Mucosa of descending colon (tissue), 3 donors: ENCODE measurements at places on chromosomes 6 and 20.

- no peak for DNase-seq
Measured at GRCh38 chr6:116726947-116727346, 38.6 kb downstream of the FAM162B start.

DNA sequence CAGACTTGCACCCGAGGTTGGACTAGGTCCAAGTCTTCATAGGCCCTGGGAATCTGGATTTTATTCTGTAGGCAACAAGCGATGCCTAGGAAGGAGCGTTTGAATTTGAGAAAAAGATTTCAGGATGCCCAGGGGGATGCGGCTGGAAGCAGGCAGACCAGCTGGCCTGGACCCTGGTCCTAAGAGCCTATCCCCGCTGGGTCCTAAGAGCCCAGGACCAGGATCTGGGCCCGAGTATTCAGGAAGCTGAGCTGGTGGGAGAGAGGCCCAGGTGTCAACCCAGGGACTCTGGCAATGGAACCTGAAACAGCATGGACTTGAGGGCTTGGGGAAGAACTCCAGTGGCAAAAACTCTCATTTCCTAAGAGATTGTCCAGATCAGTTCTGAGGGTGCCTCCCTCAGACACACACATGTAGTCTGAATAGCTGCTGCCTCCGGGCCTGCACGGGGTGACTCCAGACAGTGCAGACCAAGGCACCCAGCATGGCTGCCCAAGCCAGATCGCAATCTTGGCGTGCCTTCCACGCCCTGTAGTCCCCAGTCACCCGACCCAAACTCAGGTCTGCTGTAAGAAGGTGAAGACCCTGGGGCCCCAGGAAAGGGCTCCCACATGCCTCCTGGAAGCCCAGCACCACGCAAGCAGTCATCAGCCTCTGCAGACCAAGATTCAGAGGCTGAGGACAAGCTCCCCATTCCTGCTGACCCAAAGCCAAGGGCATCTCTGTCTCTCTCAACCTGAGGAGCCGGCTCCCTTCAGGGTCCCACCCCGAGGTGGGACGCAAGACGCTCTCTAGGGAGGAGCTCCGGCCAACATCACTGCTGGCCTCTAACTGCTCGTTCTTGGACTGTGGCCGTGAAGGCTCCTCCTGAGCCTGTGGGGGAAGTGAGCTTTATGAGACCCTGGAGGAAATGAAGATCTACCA, 34.4 kb downstream of the RRBP1 start:
- DNase-seq: peak; percentile 37

DNA sequence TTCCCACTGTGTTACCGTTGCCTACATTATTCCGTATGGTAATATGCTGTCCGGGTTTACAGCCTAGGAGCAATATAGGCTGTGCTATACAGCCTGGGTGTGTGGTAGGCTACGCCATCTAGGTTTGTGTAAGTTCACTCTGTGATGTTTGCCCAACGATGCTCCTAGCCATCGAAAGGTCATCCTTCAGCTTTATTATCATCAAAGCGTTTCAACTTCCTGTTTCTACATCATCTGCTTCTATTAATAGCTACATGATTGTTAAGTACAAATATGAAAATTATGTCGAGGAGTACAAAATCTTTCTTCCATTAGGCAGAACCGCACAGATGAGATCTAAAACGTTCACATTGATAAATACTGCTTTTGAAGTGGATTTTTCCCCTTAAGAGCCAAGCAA, 69.9 kb downstream of the PPP1R14C start:
- DNase-seq: no peak

DNA sequence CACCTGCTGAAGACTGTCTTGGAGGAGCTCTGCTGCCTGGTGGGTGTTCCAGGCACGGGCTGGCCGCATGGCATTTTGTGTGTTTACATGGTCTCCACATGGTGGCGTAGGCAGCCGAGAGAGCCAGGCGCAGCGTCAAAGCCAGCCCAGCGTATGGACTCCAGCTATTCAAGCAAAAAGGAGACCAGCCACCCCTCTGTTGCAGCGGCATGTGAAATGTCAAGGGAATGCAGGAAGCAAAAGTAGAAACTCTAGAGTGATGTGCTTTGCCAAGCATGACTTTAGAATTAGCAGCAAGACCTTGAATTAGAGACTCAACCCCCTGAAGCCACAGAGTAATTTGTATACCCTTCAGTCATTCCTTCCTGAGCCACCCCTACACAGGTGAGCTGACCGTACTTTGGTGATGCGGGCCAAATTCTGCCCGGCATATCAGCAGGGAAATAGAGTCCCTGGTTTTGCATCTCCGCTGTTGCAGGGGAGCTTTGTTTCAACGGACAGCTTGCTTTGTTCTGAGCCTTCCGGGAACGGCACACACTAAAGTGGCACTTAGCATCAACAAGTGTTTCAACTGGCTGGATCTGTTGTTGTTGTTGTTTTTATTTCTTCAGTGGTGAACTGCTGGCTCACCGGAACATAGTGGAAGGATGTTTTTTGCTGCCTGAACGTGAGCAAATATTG, 48.5 kb downstream of the FNDC1 start:
- DNase-seq: no peak

DNA sequence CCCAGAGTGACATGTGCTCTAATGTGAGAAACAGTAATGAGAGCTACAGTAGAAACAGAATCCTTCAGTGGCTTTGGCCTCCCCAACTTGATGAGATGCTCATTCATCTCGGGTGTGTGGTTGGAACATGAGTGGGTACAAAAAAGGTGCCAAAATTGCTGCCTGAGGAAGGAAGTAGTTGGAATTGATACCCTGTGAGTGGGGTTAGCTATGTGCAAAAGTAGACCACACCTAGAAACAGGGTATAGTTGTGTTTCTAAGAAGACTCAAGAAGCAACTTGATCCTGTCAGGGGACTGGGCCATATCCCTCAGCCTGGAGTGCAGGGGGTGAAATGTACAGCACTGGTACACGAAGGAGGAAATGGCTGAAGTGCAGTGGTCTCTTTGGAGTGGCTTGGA, 206.4 kb upstream of the SUPT3H start:
- no peak for DNase-seq

DNA sequence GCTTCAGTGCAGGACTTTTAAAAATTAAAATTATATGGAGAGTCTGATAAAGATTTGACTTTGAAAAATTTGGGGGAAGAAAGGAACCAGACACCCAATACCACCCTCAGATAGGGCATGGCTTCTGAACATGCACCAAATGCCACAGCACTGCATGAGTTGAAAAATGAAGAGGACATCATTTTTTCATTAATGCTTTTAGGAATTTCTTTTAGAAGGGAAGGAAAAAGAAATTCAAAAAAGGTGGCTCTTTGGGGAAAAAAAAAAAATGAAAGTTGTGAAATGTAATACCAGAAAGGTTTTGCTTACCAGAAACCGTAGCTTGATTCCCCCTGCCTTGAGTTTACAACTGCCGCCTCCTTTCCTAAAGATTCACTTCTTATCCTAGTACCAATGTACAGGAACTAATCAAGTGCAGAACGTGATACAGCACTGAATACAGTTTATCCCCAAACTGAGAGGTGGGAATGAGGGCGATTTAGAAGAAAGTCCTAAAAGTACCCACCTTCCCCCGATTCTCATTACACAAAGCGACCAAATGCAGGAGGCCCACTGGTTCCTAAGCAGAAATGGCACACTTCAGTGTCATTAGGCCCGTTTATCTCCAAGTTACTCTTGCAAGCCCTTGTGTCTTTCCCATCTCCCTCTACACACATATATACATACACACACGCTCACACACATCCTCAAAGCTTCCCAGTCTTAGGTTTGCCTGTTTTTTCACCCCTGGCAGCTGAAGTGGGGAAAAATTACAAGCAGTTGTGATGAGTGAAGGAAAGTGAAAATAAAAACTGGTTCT, 2.8 kb downstream of the PPP1R10 start:
- no peak for DNase-seq

- DNase-seq: peak; percentile 51
Measured at GRCh38 chr20:34268851-34269636, 27.8 kb downstream of the ASIP start.

DNA sequence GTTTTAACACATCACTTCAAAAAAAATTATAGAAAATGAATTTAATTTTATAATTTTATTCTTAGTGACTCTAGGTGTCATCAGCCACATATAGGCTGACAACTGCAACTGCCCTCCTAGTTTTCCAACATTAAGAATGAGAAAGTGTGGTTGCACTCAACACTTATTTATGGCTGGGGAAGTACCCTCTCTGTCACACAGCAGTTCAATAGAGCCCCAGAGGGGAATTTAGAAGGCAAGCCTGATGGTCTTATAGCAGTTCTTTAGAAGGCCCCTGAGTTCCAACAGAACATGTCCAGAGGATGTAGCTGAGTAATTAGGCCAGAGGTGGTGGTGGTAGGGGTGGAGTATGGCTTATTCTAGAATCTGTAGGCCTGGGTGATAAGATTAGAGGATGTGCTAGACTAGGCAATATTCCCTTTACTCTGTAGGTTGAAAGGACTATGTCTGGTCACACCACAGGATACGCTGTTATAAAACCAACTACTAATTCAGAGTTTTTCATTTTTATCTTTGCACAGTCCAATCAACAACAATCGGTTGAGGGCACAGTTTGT, 226.5 kb upstream of the CITED2 start:
- DNase-seq: no peak

GRCh38 chr6:80403365-80403764, 296.9 kb downstream of the BCKDHB start:
- DNase-seq: no peak

- DNase-seq: no peak
Measured at GRCh38 chr20:2300420-2300819, 4.6 kb downstream of the TGM3 start.

GRCh38 chr6:108656836-108657235, 96.1 kb downstream of the FOXO3 start:
- DNase-seq: no peak

DNA sequence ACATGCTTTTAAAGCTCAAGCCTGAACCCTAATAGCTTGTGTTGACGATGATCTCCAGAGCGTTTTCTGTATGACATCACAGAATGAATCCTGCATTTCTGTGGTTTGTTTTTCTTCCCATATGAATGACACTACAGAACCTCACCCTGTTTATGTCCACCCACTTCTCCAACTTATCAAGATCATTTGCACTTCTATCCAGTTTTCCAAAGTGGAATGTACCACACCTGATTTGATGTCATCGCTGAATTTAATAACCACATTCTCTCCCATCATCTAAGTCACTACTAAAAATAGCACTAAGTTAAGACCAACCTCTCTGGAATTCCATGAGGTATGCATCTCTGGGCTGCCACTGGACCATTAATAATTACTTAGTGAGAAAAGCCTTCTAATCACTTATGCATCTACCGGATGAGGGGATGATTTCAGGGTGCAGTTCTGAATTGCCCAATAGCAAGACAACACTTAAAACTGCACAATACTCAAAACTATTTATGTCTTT, 33.3 kb upstream of the CITED2 start:
- no peak for DNase-seq

DNA sequence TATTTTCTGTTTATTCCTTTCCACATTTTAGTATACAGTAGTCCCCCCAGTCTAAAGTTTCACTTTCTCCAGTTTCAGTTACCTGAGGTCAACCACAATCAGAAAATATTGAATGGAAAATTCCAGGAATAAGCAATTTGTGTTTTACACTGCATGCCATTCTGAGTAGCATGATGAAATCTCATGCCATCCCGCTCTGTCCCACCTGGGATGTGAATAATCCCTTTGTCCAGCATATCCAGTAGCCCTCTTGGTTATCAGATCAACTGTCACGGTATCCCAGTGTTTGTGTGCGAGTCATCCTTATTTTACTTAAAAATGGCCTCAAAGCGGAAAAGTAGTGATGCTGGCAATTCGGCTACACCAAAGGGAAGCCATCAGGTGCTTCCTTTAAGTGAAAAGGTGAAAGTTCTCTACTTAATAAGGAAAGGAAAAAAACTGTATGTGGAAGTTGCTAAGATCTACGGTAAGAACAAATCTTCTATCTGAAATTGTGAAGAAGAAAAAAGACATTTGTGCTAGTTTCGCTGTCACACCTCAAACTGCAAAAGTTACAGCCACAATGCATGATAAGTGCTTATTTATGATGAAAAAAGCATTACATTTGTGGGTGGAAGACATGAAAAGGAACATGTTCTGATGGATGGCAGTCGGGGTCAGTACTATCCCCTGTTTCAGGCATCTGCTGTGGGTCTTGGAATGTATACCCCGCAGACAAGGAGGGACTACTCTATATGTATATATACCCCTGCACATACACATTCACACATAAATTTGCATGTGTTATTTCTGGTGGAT, 11.3 kb downstream of the NOX3 start:
- no peak for DNase-seq

GRCh38 chr6:67331304-67331703, 1303.8 kb upstream of the ADGRB3 start:
- no peak for DNase-seq

GRCh38 chr6:137870744-137871247, 3.7 kb downstream of the TNFAIP3 start:
- no peak for DNase-seq

DNA sequence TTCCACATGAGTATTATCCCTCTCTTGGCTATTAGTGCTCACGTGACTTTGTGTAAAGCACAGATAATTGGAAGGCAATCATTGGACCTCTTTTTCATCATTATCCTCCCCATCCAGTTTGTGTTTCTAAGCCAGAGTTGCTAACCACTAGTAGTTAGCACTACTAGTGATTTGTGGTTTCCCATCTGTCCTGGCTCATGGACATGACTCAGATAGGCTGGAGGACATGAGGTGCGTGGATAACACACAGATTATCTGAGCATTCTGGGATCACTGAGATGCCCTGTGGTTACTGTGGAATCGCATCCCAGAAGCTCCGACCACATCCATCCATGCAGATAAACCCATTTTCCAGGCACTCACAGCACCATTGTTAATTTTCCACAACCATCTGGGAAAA, 123.8 kb upstream of the NAA20 start:
- DNase-seq: no peak

DNA sequence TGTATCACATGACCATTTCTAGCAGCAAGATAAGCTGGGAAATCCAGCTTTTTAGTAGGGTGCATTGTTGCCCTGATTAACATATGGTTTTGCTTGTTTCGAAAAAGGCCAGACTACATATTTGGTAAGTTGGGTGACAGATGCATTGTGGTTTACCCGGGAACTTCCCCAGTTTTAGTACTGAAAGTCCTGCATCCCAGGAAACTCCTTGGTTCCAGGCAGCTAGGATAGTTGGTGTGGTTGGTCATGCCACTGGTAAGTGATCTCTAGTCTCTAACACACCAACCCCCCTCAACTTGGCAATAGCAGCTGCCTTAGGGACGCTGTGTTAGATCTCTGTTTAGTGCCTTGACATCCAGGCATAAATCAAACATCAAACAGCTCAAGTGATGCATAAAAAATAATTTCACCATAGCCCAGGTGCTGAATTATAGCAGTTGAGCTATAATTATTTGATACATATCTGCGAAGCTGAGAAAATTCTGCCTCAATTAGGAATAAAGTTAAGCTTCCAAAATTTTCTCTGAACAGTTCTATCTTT, 216.5 kb downstream of the TFAP2C start:
- DNase-seq: no peak

DNA sequence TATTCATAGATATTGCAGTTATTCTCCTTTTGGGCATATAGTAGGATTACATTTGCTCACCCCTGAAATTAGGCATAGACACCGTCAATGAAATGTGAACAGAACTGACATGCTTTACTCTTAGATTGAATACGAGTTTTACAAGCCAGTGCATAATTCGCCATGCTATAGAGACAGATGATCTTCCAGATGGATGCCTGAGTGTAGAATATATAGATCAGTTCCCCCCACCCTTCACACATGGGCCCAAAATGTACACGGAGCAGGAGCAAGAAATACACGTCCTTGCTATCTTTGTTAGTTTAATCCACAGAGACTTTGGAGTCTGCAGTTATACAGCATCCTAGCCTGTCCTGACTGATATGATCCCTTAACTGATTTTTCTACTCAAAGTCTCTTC, 47.4 kb downstream of the LAMA2 start:
- DNase-seq: no peak
